Vagina (tissue), 2 donors: ENCODE measurements at places on chromosomes 11 and 22.

- no peak for DNase-seq
Measured at GRCh38 chr11:59182457-59183151, 10.7 kb downstream of the DTX4 start.

DNA sequence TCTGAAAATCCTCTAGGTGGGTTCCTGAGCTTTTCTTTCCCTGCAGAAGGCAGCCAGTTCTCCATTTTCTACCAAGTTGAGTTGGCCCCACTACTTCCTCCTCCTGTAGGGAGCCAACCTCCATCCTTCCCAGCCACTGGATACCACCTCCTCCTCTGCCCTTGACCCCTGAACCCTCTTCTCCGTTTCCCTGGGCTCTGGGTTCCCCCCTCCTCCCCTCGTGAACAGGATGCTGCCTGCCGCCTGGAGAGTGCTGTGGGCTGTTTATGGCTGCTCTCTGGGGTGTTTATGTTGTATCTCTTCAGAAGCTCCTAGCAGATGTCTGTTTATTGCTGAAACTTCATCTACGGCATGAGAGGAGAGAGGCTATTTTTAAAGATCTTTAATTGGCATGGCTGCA, 8.6 kb downstream of the MICAL2 start:
- no peak for DNase-seq

GRCh38 chr11:116901211-116901610, 63.8 kb upstream of the APOA1 start:
- DNase-seq: no peak

- no peak for DNase-seq
Measured at GRCh38 chr22:42613872-42614301, 796 bp downstream of the POLDIP3 start.

- DNase-seq: no peak
Measured at GRCh38 chr11:21040630-21041029, 371.2 kb downstream of the NELL1 start.

GRCh38 chr11:126654886-126655806, 299.7 kb downstream of the ST3GAL4 start:
- DNase-seq: no peak

DNA sequence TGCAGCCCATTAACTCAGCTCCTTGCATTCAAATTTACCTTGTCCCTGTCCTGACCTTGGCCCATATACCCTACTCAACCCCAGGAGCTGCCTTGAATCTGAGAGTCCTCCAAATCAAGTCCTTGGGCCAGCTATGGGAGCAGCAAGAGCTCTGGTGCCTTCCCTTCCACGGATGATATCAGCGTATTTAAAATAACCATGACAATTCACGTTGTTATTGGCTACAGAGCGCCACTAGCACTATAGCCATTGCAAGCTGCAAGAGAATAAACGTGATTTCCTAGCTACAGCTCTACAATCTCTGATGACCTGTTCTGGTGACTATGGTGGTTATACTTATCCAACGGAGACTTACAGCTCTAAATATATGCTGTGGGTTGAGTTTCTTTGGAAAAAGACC, 357.8 kb downstream of the LARGE1 start:
- DNase-seq: no peak

GRCh38 chr11:83477772-83478171, 191.6 kb upstream of the CCDC90B start:
- DNase-seq: no peak

- no peak for DNase-seq
Measured at GRCh38 chr11:88036701-88037100, 138.5 kb downstream of the RAB38 start.

GRCh38 chr11:80412604-80413003, 971.8 kb upstream of the TENM4 start:
- no peak for DNase-seq

- no peak for DNase-seq
Measured at GRCh38 chr11:70942593-70942992, 309.8 kb downstream of the SHANK2 start.

DNA sequence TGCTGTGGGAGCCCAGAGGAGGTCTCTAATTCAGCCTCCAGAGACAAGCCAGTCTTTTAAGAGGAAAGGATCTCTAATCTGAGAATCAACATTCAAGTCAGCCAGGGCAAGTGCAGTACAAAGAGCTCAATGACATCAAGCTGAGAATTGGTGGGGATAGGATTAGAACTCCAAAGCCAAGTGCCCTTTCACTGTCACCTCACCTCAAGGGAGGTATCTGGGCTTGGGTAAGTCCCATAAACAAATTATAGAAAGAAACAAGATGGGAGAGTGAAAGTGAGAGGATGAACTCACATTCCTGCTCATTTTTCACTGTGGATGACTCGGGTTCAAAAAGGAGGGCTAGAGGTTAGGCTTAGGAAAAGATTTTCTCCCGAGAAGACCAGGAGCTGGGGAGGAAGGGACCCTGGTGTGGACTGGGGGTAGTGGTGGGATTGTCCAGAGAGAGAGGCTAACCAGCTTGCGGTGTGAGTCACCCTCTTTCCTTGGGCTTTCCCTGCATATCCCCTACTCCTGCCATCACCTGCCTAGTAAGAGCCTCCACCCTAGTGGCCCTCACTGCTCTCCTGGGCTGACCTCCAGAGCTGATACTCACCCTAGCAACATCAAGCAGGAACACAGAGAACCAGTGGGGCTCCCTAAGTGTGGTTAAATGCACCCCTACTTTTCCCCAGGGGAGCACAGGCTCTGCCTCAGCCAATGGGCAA, 70.4 kb downstream of the RRM1 start:
- DNase-seq: no peak

- DNase-seq: no peak
Measured at GRCh38 chr11:22974251-22974650, 114.0 kb upstream of the CCDC179 start.

- no peak for DNase-seq
Measured at GRCh38 chr11:12757416-12757815, 83.2 kb downstream of the TEAD1 start.

- no peak for DNase-seq
Measured at GRCh38 chr22:20145206-20145831, 5.5 kb downstream of the CCDC188 start.

GRCh38 chr11:28089378-28089777, 18.6 kb downstream of the KIF18A start:
- no peak for DNase-seq

GRCh38 chr11:73398132-73398526, 21.9 kb downstream of the RELT start:
- DNase-seq: no peak
